GM23338 (cell line): ENCODE measurements at places on chromosomes 2 and 18. TPM values are rescaled to one million over a fixed set of nuclear protein-coding genes. Genes with fewer than 3 reads are reported as not detected.

The AFF3 gene
- total RNA-seq = 1.4 and 5.9 TPM in 2 replicates

The TMEFF2 gene
- total RNA-seq = 1.5 and 2.2 TPM in 2 replicates

GRCh38 chr2:151644580-151644979, 89.7 kb downstream of the NEB start:
- H3K36me3 ChIP-seq = no peaks in the 10 kb centered on the region; the same call in 1 of the 2 replicates
- no peaks in the 10 kb centered on the region for H3K4me1 ChIP-seq
- no peaks in the 10 kb centered on the region for H3K27me3 ChIP-seq
- H3K4me3 ChIP-seq = no peak overlapping the region
- H3K27ac ChIP-seq = no peak overlapping the region

The METTL4 gene
- total RNA-seq = 12.2 and 14.9 TPM in 2 replicates

The SAG gene
- not detected in 2 replicates for total RNA-seq
